ENCODE measurements at places on chromosomes 6 and 20.

- no peak for DNase-seq
Measured at GRCh38 chr6:166461821-166462460, 79.2 kb upstream of the MPC1 start.

GRCh38 chr6:101396548-101397173, 3.2 kb downstream of the GRIK2 start:
- DNase-seq: no peak

- DNase-seq: no peak
Measured at GRCh38 chr6:146315381-146316174, 228.1 kb upstream of the RAB32 start.

GRCh38 chr6:35294308-35294945, 3.2 kb upstream of the DEF6 start:
- DNase-seq: peak; percentile 66

DNA sequence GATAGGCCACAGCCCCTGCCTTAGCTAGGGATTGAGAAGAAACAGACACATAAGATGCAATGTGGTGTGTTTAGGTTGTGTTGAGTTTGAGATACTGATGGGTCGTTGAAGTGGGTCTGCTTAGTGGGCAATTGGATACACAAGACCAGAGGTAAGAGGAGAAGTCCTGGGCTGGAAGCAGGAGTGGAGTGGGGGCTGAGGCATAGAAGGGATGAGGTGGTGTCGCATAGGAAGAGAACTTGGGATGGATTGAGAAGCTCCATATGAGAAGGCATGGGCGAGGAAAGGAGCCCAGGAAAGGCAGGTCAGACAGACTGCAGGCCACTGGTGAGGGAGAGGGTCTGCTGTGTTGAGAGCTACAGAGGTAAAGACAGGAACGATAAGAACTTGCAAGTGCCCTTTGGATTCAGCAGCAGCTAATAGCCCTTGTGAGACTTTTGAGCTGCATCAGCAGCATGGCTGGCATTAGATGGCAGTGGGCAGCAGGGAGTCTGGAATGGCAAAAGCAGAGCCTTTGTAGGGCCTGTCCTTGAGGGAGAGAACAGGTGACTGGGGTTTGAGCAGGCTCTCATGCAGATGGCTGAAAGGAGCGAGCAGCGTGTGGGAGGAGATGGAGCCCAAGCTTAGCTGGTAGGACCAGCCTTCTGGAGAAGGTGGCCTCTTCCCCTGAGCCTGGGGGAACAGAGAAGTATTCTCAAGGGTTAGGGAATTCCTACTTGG, 33.2 kb downstream of the PLCG1 start:
- no peak for DNase-seq

DNA sequence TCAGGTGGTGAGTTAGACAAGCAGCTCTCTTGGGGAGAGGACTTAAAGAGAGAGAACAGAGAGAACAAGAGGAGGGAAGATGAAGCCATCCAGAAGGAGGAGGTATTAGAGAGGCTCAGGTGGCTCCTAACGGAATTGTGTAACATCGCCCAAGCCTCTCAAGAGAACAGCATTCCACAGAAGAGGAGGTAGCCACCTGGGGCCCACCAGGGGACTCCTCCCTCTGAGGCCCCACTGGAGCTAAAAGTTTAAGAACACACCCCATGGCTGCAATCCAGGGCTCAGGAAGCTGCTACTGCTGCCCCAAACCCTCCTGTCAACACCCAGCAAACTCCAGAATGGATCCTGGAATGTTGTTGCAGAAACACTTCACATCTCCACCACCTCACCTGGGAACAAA, 23.6 kb upstream of the MDFI start:
- DNase-seq: no peak

GRCh38 chr6:98477231-98477630, 357.1 kb upstream of the POU3F2 start:
- DNase-seq: no peak

DNA sequence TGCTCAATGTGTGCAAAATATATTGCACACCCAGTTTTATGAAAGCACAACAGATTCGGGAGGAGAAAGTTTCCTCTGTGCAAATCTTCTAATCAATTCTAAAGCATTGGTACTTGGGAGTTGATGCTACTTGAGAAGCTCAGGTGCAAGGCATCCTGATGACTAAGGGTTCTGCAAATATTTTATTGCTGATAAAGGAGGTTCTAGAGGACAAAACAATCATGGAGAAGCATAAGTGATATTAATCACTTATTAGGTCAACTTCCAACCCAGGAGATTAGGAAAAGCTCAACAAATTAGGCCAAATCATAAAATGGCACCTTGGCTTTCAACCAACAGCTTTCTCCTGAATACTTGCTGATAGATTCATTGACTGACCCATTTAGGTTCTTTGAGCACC, 27.1 kb downstream of the CYP24A1 start:
- no peak for DNase-seq

DNA sequence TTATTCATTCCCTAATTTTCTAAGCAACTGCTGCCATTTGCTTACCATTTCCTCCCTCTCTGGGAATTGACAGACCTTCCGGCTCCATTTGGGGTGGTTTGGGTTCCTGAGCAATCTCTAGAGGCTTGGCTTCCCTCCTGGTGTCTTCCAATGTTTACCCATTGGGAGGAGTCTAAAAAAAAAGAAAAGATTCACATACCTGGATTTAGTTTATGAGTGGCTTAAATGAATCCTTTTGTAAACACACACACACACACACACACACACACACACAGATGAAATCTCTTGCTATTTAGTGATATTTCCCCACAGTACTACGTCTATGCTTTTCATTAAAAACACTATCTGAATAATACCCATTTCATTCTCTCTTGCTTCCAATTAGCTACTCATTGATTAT, 48.3 kb upstream of the TRAF3IP2 start:
- no peak for DNase-seq

- no peak for DNase-seq
Measured at GRCh38 chr6:134532694-134533624, 215.0 kb upstream of the SGK1 start.

DNA sequence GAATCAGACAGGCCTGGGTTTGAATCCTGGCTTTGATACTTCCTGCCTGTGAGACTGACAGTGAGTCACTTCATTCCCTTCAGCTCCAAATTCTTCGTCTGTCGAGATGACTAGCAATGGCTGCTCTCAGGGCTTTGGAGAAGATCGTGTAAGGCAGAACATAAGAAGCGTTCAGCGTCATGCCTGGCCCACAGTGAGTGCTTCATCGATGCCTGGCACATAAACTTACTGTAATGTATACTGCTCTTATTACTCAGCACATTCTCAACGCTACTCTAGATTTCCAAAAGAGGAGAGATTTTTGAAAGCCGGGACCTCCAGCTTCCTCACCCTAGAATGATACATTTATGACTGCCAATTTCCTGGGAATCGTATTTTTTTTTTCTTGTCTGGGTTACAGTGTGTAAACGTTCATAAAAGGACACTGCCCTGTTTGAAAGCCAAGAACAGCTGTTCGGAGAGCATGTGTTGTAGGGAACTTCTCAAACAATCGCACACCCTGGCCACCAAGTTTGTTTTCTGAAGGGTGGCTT, 16.2 kb upstream of the BCAS1 start:
- DNase-seq: no peak

GRCh38 chr20:58583586-58583985, 67.5 kb upstream of the STX16 start:
- no peak for DNase-seq

DNA sequence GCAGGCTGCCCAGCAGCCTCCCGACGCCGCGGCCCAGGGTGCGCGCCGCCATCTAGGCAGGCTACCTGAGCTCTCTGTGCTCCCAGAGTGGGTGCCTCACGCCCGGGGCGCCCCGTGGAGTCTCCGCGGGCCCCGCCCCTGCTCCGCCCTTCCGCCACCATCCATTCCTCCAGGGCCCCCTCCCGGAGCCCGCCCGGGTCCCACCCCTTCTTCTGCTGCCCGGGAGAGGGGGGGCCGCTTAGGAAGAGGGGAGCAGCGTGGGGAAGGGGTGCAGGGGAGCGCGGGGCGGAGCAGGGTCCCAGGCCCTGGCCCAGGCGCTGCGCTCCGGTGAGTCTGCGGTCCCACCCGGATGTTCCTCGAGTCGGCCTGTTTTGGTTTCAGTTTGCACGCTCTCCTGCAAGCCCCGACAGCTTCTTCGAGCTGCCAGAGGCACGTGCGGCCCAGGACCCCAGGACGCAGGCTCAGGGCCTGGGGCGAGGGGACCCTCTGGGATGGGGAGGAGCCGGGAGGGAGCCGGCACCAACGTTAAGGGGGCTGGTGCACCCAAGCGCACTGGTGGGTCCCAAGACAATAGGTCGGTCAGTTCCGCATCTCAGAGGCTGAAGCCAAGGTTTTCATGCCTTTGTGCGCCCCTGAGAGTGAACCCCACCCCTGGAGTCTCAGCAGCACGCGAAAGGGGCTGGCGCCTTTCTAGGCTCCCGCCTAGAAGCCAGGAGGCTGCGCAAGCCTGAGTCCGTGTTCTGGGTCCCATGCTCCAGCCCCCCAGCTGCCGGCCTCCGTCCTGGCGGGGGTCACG, at the start of gene ACSS1:
TSS of gene ACSS1 (minus strand) at position 89 of the 796 bp plus-strand sequence. CDS start at position 52, 37 bp downstream.
- DNase-seq: no peak

GRCh38 chr6:160927416-160927815, 64.2 kb upstream of the MAP3K4 start:
- peak; percentile 42 for DNase-seq

DNA sequence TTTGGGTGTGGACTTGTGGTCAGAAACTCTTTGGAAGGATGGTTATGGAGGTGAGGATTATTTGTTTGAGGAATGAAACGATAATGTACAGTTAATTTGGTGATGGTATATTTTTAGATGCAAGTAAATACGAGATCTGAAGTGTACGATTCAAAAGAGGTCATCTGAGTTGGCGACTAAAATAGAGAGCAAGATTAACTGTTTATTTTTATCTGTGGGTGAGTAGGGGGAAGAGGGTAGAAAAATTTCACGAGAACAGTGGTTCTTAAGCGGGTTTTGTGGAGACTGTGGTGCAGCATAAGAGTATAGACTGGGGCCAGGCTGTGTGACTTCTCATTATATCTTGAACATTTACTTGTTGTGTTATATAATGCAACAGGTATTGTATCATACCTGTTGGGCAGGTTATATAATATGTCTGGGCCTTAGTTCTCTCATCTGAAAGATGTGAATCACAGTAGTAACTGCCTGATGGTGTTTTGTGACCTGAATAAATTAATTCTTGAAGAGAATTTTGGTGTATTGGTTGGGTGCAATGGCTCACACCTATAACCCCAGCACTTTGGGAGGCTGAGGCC, 171.2 kb downstream of the JARID2 start:
- no peak for DNase-seq

DNA sequence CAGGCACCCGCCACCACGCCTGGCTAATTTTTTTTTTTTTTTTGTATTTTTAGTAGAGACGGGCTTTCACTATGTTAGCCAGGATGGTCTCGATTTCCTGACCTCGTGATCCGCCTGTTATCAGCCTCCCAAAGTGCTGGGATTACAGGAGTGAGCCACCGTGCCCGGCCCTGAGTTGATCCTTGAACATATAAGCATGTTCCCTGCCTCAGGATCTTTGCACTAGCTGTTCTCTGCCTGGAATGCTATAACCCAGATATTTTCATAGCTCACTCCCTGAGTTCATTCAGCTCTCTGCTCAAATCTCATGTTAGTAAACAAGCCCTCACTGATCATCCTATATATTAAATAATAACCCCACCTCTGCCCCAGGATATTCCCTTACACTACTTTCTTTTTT, 9.0 kb upstream of the DLK2 start:
- no peak for DNase-seq

DNA sequence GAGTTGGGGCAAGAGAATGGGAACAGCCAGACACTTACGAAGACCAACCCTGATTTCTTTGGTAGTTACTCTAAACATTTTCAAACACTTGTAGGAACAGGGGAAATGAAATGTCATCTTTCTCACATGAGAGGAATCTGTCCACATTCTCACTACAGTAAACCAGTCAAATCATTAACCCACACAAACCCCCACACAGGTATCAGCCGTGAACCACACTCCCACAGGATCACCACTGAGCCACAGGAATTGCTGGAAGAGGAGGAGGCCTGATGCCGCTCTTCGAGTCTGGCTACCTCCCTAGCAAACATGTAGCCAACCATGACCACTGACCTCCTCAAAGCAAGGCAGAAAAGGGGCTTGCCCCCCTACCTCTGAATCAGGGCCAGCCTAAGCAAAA, 6.9 kb upstream of the RSPO3 start:
- no peak for DNase-seq

DNA sequence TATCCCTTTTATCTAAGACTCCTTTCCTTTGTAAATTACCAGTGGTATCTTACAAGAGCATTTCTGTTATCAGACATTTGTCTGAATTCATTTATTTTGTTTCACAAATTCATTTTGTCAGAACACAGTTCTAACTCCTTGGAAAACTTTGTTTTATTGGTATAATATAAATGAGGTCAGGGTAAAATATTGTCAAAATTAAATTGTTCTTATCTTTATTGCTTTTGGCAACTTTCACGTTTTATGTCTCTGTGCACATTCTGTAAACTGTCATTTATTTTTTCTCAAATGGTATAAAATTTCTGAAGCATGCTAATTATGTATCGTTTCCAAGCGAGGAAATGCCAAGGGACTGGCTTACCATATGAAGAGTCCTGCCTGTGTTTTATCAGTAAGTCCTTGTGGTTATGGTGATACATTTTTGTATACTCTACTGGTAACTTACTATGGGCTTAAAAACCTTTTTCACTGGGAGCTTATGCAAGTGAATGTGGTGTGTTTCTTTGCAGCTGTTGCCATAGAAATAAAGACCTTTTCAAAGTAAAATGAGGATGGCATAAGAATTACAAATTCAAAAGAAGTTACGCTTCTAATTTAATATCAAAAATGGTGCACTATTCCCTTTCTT, 214.2 kb downstream of the COL19A1 start:
- DNase-seq: no peak

GRCh38 chr6:164078532-164079274, 664.2 kb downstream of the QKI start:
- no peak for DNase-seq

GRCh38 chr6:149503872-149504271, 19.1 kb upstream of the ZC3H12D start:
- DNase-seq: no peak

- peak; percentile 40 for DNase-seq
Measured at GRCh38 chr6:13194852-13195251, 133.5 kb downstream of the TBC1D7 start.

GRCh38 chr20:51335329-51335841, 207.1 kb downstream of the NFATC2 start:
- peak; percentile 48 for DNase-seq

- no peak for DNase-seq
Measured at GRCh38 chr6:52136055-52136454, 48.6 kb upstream of the PKHD1 start.

DNA sequence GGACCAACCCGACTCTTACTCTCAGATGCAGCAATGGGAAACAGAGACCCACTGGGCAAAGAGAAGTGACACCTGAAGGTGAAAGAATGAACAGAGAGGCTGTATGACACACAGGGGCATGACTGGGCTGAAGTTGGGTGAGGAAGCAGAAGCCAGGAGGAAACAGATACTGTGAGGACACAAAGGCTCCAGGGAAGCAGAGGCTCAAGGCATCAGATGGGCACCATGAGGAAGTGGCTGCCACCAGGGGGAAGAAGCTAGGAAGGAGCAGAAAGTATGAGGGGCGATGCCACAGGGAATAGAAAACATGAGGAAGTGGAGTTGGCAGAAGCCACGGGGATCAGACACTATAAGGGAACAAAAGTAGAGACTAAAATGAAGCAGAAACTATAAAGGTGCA, 30.9 kb upstream of the OCSTAMP start:
- DNase-seq: no peak

- DNase-seq: no peak
Measured at GRCh38 chr6:24537082-24537699, 42.4 kb downstream of the ALDH5A1 start.

GRCh38 chr6:110195639-110196038, 15.4 kb downstream of the CDC40 start:
- DNase-seq: no peak

GRCh38 chr6:159399751-159400221, 230.6 kb downstream of the FNDC1 start:
- no peak for DNase-seq
